SK-MEL-5 (cell line): ENCODE measurements at places on chromosomes 11 and 22. TPM values are rescaled to one million over a fixed set of nuclear protein-coding genes. Genes with fewer than 3 reads are reported as not detected.

- peak; percentile 52 for DNase-seq
These were observed 39.0 kb upstream of the MMP20 start for GRCh38 chr11:102664001-102664752.

DNA sequence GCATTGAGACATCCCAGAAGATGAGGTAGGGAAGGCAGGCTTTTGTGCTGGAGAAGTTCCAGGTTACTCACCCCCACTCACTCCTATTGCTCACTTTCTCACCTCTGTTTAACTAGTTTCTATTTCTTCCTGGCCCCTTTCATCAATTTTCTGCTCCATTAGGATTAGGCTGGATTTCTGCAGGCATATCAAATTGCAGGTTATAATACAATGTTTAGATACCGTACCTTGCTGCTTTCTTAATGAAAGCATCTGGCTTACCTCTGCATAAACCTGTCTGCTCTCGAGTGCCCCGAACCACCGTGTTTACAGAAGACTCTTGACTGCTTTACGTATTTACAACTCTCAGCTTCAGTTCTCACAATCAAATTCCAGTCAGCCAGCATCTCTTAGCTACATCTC is 173.7 kb downstream of the ADAMTS15 start:
- DNase-seq: no peak

Gene SAA2
- not detected in 2 replicates for total RNA-seq

- DNase-seq: no peak
These were observed 2.3 kb upstream of the PNPLA5 start for GRCh38 chr22:43894122-43894521.

Gene ACRV1
- not detected in 2 replicates for total RNA-seq

DNA sequence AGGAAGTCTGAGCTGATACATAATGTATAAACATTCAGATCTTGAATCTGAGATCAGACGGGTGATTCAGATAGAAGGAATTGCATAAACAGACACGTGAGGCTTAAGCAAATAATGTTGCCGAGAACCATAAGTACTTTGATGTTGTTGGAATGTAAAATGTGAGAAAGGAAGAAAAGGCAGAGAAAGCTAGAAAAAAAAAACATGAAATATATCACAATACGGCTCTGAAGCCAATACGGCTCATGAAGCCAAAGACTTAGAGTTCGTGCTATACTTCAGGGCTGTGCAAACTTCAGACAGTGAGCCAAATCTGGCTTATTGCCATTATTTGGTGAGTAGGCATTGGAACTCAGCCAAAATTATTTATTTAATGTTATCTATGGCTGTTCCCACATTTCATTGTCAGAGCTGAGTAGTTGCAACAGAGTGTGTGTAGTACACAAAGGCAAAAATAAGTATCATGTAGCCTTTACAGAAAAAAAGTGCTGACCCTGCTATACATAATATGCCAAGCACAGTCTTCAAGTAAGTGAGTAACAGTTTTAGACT is 673.3 kb downstream of the CNTN5 start:
- DNase-seq: no peak

GRCh38 chr22:46976598-46976997 is 214.1 kb downstream of the TBC1D22A start:
- DNase-seq: no peak

Gene DDI1
- total RNA-seq: not detected in 2 replicates

DNA sequence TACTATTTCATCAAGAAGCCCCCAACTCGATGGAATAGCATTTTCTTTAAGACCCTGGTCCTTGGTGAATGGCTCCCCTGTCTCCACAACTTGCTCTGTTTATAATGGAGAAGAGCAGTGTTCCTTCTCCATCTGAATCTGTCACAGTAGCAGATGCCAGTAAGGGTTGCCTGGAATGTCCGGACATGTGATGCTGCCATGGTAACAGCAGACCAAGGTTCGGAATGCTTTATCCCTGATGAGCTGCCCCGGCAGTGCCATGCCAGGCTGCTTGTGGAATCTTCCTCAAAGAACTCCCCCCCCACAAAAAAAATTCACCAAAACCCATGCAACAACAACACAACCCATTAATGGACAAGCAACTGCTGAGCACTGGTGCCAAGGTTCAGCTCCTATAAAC is 72.5 kb downstream of the KCNC1 start:
- DNase-seq: no peak

DNA sequence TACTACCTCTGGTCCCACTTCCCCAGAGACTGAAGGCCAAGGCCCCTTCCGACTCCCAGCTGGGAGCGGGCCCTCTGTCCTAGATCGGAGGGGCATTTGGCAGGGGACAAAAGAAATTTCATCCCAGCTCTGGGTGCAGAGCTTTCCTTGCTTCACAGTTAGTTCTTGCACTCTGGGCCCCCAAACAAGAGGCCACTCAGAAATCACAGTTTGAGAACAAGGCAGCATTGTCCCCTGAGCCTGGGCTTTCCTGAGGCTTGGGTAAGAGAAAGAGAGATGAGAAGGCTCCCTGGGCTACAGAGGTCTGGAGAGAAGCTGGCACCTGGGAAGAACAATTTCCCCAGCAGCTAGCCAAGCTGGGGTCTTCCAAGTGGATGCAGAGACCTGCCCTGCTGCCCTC is 71.8 kb upstream of the NCAM1 start:
- no peak for DNase-seq

DNA sequence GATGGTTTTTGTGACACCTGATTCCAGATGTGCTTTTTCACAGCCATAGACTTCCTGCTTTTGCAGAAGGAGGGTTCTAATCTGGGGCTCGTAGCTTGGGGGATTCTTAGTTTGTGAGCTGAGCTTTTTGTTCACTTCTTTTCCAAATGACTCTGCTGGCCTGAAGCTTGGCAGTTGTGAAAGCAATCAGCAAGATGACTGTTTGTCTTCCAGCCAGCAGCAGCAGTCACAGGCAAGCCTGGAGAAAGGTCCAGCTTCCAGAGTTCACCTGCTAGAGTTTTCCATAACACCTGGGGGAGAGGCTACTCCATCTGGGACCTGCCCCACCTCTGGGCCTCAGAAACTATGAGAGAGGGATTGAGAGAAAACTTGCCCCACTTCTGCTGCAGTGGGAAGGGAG is 4.1 kb downstream of the MARK2 start:
- DNase-seq: no peak

GRCh38 chr22:26990503-26991189 is 333.3 kb downstream of the MIAT start:
- no peak for DNase-seq

DNA sequence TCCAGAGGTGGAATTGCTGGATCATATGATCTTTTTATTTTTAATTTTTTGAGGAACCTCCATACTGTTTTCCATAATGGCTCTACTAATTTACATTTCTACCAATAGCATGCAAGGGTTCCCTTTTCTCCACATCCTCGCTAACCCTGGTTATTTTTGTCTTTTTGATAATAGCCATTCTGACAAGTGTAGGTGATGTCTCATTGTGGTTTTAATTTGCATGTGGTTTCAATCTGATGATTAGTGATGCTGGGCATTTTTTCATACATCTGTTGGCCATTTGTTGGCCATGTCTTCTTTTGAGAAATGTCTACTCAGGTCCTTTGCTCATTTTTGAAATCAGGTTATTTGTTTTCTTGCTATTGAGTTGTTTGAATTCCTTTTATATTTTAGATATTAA is 15.4 kb upstream of the OR4D5 start:
- DNase-seq: no peak

Gene OR5B21
- total RNA-seq: not detected in 2 replicates

- DNase-seq: peak; percentile 46
These were observed 2.9 kb downstream of the ALDH3B1 start for GRCh38 chr11:68012843-68013610.

- no peak for DNase-seq
These were observed 29.8 kb downstream of the SGSM3 start for GRCh38 chr22:40400159-40400558.

DNA sequence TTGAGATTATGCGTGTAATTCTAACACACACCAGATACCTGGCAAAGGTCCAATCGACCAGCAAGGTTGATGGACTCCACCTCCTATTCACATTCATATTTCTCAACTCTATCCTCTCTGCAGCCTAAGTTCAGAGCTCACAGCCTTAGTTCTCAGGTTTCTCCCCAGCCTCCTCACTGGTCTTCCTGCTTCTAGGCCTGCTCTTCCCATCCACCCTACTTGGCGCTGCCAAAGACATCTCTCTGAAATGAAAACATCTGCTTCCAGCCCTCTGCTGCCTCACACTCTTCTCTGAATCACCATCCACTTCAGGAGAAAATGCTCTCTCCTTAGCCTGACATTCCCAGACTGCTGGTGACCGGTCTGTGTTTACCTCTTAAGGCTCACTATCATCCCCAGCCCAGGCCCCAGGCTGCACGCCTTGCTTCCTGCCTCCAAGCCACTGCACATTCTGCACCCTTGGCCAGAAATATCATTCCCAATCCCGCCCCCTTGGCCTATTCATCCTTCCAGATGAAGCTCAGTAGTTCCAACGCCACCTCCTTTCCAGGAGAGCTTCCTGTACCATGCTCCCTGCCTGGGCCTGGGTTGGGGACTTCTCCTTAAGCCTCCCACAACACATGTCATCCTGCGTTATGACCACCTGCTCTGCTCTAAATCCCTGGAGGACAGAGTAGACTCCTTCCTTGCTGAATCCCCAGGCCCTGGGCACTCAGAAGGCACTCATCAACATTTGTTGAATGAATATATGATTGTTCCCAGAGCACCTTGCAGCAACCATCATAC is 3.5 kb downstream of the ARRB1 start:
- DNase-seq: no peak

Gene TMEM223
- 23.6 and 23.9 TPM in 2 replicates for total RNA-seq

- DNase-seq: no peak
These were observed 54.1 kb upstream of the IGLL5 start for GRCh38 chr22:22833488-22833887.

- peak; percentile 72 for DNase-seq
These were observed 125.1 kb downstream of the TIMP3 start for GRCh38 chr22:32926600-32926999.

GRCh38 chr11:83583757-83584366 is 297.7 kb upstream of the CCDC90B start:
- DNase-seq: no peak

- no peak for DNase-seq
These were observed 30.2 kb downstream of the USP47 start for GRCh38 chr11:11871991-11872401.

DNA sequence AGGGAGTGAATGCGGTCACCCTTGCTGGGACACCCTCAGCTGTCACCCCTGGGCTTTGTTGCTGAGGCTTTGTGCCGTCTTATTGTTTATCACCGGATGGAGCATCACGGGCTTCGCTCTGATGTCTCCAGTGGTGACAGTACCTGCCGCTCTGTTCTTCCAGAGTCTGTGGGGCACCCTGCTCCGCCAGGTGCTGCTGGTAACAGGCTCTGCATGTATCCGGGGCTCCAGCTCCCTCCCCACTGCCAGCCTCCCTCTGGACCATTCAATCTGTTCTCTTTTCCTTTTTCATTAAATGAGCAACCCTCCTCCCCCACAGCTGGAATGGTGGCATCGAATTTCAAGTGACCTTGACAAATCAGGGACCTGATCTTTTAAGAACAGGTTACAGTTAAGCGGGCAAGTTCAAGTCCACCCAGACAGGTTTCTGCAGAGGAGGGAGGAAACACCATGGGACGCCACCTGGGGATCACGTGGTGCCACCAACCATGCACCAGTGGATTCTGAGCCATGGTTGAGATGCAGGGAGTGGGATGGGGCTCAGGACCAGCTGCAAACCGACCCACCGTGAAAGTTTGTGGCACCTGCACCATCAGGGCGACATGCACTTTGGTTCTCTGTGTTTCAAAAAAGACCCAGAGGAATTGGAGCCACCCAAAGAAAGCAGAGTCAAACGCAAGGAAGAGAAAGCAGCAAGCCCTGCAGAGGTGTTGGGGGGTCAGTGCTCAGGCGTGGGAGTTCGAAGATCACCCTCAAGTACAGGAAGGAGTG is 89.3 kb downstream of the BCR start:
- DNase-seq: no peak

- peak; percentile 60 for DNase-seq
These were observed 69.4 kb downstream of the ARL14EP start for GRCh38 chr11:30392221-30392784.

DNA sequence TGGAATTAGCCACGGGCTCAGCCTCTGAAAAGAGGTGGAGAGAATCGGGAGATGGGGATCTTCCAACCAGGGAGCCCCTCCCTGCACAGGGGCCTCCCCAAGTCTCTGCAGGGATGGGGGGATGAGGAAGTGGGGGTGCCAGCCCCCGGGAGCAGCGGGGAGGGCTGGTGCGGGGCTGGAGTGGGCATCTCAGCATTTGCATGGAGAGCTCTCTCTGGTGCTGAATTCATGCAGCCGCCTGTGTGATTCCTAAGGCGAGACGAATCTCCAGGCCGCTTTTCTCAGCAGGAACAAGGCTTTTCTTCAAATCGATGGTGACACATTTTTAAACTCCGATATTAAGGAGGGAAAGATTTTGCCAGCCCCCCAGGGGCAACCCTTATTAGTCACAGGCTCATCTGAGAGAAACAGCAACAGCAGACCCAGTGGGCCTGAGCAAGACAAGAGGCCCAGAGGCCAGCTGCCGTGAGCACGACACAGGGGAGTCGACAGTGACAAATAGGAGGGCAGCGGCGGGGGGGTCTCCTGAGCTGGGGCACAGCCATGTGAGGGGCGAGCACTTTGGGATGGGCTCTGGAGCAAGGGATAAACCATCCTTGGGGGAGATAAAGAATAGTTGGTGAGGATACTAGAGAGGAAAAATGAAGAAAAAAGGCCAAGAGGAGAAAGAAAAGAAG is 29.0 kb downstream of the MACROD1 start:
- no peak for DNase-seq

Gene GP1BB
- 1.5 and 1.6 TPM in 2 replicates for total RNA-seq

DNA sequence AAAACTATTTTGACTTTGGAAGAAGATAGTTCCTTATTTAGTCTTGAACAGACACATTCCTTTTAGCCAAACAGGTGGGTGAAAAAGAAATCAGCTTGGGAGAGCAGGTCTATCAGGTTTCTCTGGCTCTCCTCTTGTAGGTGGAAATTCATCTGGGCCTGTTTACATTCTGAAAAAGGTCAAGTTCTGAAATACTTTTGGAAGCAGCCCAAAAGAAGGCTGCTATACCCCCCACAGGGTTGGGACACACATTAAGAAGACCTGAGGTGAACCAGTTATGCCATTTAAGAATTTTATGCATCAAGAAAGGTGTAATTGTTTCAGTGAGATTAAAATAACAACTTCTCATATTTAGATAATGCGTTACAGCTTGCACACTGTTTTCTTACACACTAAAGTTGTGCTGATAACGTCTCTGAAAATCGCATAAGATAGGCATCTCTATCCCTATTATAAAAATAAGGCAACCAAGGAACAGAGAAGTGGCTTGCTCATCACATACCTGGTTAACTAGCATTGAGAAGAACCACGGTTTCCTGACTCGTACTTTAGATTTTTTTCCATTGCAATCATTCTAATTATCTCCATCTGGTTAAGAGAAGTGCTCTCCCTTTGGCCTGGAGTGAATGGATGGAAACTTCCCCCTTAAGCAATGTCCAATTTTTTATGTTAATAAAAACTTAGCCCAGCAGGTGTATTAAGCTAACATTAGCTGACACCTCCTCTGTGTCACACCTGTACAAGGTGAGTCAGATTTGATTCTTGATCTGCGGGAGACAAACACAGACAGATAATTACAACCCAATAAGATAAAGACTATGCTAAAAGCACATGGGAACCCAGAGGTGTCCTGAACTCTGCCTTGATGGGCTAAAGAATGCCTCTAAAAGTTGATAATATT is 60.5 kb upstream of the UCP3 start:
- no peak for DNase-seq

GRCh38 chr22:43441216-43441615 is 29.4 kb downstream of the MPPED1 start:
- no peak for DNase-seq
